ENCODE measurements at places on chromosomes 3 and 15. TPM values are rescaled to one million over a fixed set of nuclear protein-coding genes. Genes with fewer than 3 reads are reported as not detected.

DNA sequence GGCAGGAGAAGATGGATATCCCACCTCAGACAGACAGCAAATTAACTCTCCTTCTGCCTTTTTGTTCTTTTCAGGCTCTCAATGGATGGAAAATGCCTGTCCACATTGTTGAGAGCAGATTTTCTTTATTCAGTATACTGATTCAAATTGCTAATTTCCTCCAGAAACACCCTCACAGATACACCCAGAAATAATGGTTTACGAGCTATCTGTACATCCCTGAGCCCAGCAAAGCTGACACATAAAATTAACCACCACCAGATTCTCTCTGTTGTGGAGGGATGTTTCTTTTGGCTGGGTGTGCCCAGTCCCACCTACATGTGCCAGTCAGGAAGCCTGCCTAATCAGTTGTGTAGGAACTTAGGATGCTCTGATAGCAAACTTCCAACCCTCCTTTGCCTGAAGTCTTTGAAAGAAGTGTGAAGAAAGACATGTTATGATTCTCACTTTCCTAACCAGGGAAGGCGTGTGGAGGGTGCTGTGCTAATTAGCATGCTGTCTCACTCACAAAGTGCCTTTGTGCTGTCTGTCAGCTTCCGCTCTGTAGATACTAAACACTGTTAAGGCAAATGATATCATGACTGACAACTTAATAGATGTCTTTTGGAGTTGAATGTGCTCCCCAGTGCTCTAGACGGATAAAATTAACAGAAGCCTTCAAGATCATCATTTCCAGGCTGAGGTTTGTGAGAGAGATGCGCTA, 208.5 kb downstream of the CLSTN2 start:
- H3K27me3 ChIP-seq, result no peaks in the 10 kb centered on the region
- no peaks in the 10 kb centered on the region for H3K36me3 ChIP-seq
- H3K4me1 ChIP-seq, result no peaks in the 10 kb centered on the region
- H3K4me3 ChIP-seq, result no peak overlapping the region

GRCh38 chr3:40299721-40300335, 9.7 kb upstream of the EIF1B start:
- H3K27me3 ChIP-seq, result no peaks in the 10 kb centered on the region
- H3K27ac ChIP-seq, result no peak overlapping the region
- no peaks in the 10 kb centered on the region for H3K4me1 ChIP-seq
- no peak overlapping the region for H3K4me3 ChIP-seq
- no peaks in the 10 kb centered on the region for H3K36me3 ChIP-seq
- no peak for DNase-seq

GRCh38 chr3:10351013-10351735, 30.3 kb upstream of the SEC13 start:
- no peaks in the 10 kb centered on the region for H3K36me3 ChIP-seq
- H3K4me1 ChIP-seq, result peaks cover 6% of the 10 kb centered on the region
- no peak overlapping the region for H3K27ac ChIP-seq
- no peak overlapping the region for H3K4me3 ChIP-seq
- H3K27me3 ChIP-seq, result no peaks in the 10 kb centered on the region

GRCh38 chr3:113602836-113603235, 70.5 kb downstream of the SIDT1 start:
- no peaks in the 10 kb centered on the region for H3K4me1 ChIP-seq
- H3K36me3 ChIP-seq, result no peaks in the 10 kb centered on the region
- no peak overlapping the region for H3K4me3 ChIP-seq
- H3K27ac ChIP-seq, result no peak overlapping the region

The CYP1A2 gene
- not detected for total RNA-seq

GRCh38 chr3:25037049-25037547, 391.0 kb upstream of the RARB start:
- peak overlapping the region; percentile 62 for H3K27ac ChIP-seq
- H3K27me3 ChIP-seq, result no peaks in the 10 kb centered on the region
- H3K36me3 ChIP-seq, result no peaks in the 10 kb centered on the region
- H3K4me3 ChIP-seq, result no peak overlapping the region
- H3K4me1 ChIP-seq, result peaks cover 4% of the 10 kb centered on the region

DNA sequence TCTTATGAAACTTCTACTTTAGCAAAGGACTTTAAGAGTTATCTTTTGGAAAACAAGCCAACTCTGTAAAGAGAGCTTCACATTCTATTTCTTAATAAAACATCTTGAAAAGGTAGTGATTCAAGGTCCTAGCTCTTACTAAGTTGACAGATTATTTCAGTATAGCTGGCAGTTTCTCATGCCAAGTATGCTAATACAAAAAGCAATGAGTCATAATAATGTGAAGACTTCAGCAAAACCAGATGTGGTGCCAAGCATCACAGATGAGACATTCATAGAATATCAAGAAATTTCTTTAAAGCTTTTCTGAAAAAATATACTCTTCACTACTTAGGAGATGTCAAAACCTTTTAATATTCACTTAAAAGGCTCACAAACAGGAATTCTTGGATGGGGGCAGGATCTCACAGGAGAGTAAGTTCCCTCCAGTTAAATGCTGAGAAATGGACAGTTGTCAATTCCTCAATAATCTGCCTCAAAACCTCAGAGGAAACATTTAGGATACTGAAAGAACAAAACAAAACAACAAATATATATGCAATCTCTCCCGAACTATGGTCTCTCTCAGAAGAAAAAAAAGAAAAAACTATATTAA, 45.6 kb downstream of the DCBLD2 start:
- H3K36me3 ChIP-seq, result peaks cover 12% of the 10 kb centered on the region
- no peak overlapping the region for H3K27ac ChIP-seq
- H3K27me3 ChIP-seq, result no peaks in the 10 kb centered on the region
- no peak overlapping the region for H3K4me3 ChIP-seq
- DNase-seq, result no peak

GRCh38 chr3:71111784-71112440, 471.6 kb downstream of the FOXP1 start:
- H3K4me3 ChIP-seq, result no peak overlapping the region
- DNase-seq, result no peak
- no peaks in the 10 kb centered on the region for H3K27me3 ChIP-seq
- peaks cover 24% of the 10 kb centered on the region for H3K36me3 ChIP-seq
- peak overlapping the region; percentile 72 for H3K27ac ChIP-seq

DNA sequence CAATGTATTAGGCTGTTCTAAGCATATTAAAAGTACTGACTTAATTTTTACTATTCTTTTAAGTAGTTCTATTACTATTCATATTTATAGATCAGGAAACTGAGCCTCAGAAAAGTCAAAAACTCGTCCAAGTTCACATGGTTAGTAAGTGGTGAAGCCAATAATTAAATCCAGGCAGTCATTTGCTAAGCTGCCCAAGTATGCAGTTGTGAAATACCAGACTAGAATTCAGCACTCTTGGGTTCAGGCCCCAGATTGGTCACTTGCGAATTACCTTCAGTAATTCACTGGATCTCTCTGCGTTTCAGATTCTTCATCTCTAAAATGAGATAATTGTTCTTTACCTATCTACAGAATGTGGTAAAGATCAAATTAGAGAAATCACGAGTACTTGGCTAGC, 161.9 kb upstream of the CADPS start:
- no peaks in the 10 kb centered on the region for H3K4me1 ChIP-seq
- no peaks in the 10 kb centered on the region for H3K36me3 ChIP-seq
- DNase-seq, result no peak
- no peak overlapping the region for H3K4me3 ChIP-seq
- no peak overlapping the region for H3K27ac ChIP-seq

- no peaks in the 10 kb centered on the region for H3K27me3 ChIP-seq
- H3K4me3 ChIP-seq, result no peak overlapping the region
- H3K27ac ChIP-seq, result no peak overlapping the region
Observed at GRCh38 chr15:90203473-90203872, 2.3 kb downstream of the SEMA4B start.

The IL17RE gene
- 21.7 TPM for total RNA-seq

The CELF6 gene
- not detected for total RNA-seq

DNA sequence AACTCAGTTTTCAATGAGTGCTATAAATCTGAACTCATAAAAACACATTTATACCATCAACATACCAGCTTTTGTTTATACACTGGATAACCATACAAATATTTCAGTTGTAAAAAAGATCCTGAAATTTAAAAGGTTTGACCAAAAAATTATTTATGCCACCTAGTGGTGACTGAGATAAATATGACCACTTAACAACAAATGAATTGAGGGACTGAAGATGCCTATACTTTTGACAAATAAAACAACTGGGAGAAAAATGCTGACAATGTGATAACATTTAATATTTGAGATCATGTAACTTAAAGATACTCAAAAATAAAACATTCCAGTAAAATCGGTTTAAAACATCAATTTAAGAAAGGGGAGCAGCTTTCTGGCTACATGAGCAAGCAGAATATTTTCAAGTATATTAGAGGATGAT, 30.4 kb downstream of the ATG3 start:
- H3K4me1 ChIP-seq, result no peaks in the 10 kb centered on the region
- H3K27me3 ChIP-seq, result no peaks in the 10 kb centered on the region
- H3K4me3 ChIP-seq, result no peak overlapping the region
- DNase-seq, result no peak
- H3K27ac ChIP-seq, result no peak overlapping the region

DNA sequence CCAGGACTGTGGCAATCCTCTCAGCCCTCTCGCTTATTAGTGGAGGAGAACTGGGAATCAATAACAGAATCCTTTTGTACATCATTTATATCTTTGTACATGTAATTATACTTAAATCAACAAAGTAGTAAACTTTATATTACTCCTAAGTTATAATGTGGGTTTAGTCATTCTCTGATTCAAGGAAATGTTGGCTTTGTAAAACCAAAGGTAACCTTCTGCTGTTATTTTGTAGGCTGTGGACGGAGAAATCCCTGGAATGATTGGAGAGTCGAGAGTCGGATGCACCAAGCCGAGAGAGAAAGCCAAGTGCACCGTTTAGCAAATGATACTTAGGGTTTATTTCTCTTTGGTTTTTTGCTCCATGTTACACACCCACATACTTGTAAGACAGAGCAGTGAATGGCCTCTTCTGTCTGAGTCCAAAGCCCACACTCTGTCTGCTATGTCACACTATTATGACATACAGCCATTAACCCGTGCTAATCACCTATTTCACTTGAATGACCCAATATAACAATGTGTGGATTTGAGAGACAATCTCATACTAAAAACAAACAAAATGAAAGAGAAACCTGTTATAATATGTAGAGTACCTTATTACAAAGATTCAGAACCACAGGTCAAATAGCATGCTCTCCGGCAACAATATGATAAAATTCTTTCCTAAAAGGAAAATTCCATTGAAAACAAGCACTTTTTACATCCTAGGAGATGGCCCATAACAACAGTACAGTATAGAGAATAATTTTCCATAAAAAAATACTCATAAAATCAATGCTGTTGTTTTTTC, 72.2 kb downstream of the MECOM start:
- H3K4me3 ChIP-seq, result peak overlapping the region; percentile 14
- H3K4me1 ChIP-seq, result peaks cover 8% of the 10 kb centered on the region
- H3K27me3 ChIP-seq, result no peaks in the 10 kb centered on the region
- no peak for DNase-seq

The P2RY14 gene
- 2.7 TPM for total RNA-seq

- H3K27ac ChIP-seq, result no peak overlapping the region
- DNase-seq, result no peak
- no peaks in the 10 kb centered on the region for H3K27me3 ChIP-seq
Observed at GRCh38 chr3:152076148-152076547, 192.6 kb upstream of the MBNL1 start.

- no peak overlapping the region for H3K4me3 ChIP-seq
- no peaks in the 10 kb centered on the region for H3K4me1 ChIP-seq
- DNase-seq, result no peak
- no peaks in the 10 kb centered on the region for H3K27me3 ChIP-seq
- H3K36me3 ChIP-seq, result no peaks in the 10 kb centered on the region
- H3K27ac ChIP-seq, result no peak overlapping the region
Observed at GRCh38 chr3:14555835-14556234, 15.7 kb upstream of the GRIP2 start.

The AGTR1 gene
- total RNA-seq, result 20.0 TPM

The P2RY12 gene
- not detected for total RNA-seq

GRCh38 chr3:22977650-22978289, 225.4 kb upstream of the UBE2E2 start:
- no peak for DNase-seq
- H3K4me3 ChIP-seq, result no peak overlapping the region
- no peaks in the 10 kb centered on the region for H3K4me1 ChIP-seq
- H3K27me3 ChIP-seq, result no peaks in the 10 kb centered on the region
- no peaks in the 10 kb centered on the region for H3K36me3 ChIP-seq

- H3K27ac ChIP-seq, result no peak overlapping the region
- no peak overlapping the region for H3K4me3 ChIP-seq
- no peaks in the 10 kb centered on the region for H3K27me3 ChIP-seq
- DNase-seq, result no peak
Observed at GRCh38 chr3:190734490-190734889, 128.0 kb downstream of the GMNC start.

- DNase-seq, result no peak
- H3K4me3 ChIP-seq, result peak overlapping the region; percentile 94
- no peaks in the 10 kb centered on the region for H3K27me3 ChIP-seq
- H3K27ac ChIP-seq, result peak overlapping the region; percentile 93
- peaks cover 4% of the 10 kb centered on the region for H3K4me1 ChIP-seq
Observed at GRCh38 chr3:143001034-143001368, 369 bp upstream of the U2SURP start.

DNA sequence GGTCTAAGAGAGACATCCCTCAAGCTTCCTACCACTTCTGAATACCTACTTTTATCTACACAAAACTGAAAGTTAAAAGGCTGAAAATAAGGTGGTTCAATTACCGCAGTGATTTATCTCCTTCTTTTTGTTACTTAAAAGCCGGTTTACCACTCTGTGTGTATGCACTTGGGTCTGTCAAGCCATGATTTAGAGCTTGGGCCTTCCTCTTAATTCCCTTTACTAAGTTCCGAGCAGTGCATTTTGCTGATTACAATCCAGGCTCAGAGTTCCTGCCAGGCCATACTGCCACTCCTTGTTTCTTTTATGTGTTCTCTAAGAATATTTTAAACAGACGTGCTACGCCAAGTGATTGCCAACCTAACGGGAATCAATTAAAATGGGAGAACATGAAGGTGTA, 16.5 kb downstream of the KCTD6 start:
- no peak overlapping the region for H3K4me3 ChIP-seq
- no peak for DNase-seq
- no peak overlapping the region for H3K27ac ChIP-seq
- peaks cover 10% of the 10 kb centered on the region for H3K36me3 ChIP-seq
- no peaks in the 10 kb centered on the region for H3K27me3 ChIP-seq
- H3K4me1 ChIP-seq, result no peaks in the 10 kb centered on the region

The CCR9 gene
- total RNA-seq, result not detected

DNA sequence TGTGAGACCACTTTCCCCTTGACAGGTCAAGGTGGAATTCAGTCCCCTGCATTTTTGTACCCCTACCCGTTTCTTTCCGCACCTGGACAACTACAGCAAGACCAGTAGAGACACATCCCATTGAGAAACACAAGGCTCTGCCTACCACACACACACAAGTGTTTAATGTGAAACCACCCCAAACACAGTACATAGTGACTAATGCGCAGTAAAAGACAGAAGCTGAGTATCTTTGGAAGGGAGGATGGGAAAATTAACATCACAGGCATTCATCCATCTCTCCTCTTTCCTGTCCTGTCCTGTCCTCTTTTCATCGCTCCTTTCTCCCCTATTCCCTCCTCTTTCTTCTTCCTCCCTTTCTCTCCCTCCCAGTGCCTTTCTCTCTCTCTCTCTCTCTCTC, 64.8 kb downstream of the SCN11A start:
- H3K27me3 ChIP-seq, result no peaks in the 10 kb centered on the region
- H3K36me3 ChIP-seq, result no peaks in the 10 kb centered on the region
- DNase-seq, result no peak
- no peak overlapping the region for H3K27ac ChIP-seq
- H3K4me1 ChIP-seq, result no peaks in the 10 kb centered on the region

All from ascending aorta (tissue), 2 donors.